ENCODE measurements at places on chromosomes 1 and 21. TPM values are rescaled to one million over a fixed set of nuclear protein-coding genes. Genes with fewer than 3 reads are reported as not detected.

Gene PCAT6
- total RNA-seq = 0.86 TPM

Gene DNASE2B
- not detected for total RNA-seq

Gene GABPB2
- total RNA-seq = 9.7 TPM

Gene KCNQ4
- total RNA-seq = not detected

Gene CHI3L1
- total RNA-seq = 896 TPM

All from placental pericyte (primary cell).